ENCODE measurements at places on chromosomes 3 and 15.

DNA sequence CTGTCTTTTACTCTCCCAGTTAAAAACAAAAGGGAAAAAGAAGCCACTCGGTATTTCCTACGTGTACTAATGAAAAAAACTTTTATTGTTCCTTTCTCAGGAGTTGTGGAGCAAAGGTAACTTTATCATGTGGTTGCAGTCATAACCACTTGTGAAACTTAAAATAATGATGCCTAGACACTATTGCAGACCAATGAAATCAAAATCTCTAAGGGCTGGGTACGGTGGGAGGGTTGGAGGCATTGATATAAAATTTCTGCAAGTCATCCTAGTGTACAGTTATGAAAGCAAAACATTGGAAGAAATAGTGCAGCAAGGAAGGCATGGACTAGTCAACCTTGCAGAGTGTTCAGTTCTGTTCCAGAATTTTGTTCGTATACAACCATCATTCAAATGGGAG is 808.8 kb downstream of the TUSC7 start:
- DNase-seq, result no peak

DNA sequence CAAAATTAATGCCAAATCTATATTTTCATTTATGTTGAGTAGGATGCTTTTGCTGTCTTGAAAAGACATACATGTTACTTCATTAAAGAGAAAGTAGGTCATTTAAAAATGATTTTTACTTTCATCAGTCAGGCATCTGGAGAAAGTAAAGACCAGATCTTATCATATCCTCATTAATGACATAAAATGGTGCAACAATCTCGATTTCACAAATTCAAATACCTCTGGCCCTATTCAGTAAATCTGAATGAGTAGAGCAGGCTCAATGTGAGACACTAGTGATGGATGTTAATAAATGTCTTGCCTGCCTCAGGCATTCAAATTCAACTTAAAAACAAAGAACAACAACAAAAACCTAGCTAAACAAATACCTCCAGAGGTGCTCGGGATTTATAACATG is 714.1 kb downstream of the NAALADL2 start:
- no peak for DNase-seq

DNA sequence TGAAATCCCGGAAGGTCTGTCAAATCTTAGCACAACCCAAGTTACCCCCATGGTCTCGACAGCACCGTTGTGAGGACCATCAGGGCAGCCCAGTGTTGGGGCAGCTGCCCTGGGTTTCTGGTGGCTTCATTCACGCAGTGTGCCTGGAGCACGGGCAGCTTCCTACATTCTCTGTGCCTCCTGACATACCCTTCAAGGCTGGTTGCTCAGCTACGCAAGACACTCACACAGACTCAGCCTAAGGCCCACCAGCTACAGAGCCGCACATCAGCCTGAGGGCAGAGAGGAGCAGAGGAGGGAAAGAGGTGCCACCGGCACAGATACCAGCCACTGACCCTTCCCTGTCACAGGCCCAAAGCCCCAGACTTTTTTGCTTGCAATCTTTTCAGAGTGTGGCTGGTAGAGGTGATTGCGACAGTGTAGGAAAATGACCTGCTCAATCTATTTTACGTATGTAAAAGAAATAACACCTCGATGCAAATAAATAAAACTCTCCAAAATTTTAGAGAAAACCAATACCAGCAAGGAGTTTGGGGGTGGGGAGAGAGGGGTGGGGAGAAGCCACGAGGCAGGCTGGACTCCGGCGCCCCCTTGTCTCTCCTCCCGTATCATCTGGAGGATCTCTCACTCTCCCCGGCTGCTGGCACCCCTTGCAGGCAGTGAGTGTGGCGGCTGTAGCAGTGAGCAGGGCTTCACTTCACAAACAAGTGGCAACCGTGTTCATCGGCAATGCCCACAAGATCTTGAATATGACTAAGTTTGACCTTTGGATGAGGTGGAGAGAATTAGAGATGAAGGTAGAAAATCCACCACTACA is 12.7 kb downstream of the CSPG5 start:
- DNase-seq, result no peak

DNA sequence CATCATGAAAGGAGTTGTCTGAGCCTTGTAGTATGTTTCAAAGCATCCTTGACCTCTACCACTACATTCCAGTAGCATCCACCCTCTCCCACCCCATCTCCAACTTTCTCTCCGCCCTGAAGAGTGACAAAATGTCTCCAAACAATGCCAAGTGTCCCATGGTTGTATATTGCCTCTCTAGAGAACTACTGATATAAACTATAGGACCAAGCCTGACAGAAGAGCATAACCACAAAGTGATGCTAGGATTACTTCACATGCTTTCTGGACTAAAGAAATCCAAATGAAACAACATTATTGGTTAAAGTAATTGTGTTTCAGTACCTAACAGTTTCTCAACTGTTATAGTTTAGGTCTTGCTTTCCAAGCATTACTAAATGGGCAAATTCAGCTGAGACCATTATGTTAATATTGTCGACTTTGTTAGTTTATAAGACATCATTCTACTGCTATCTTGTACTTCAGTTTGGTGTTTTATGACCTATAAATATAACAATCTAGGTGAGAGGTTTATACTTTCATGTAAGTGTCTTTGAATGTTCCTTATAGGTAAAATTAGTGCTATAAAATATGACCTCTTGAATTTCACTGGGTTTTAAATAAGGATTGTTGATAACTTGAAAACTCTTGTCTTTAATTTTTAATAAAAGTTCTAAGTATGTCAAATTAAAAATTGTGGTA is 117.4 kb downstream of the SUCNR1 start:
- DNase-seq, result no peak
